Head of caudate nucleus (tissue), 42 donors: ENCODE measurements at places on chromosomes 4 and X.

DNA sequence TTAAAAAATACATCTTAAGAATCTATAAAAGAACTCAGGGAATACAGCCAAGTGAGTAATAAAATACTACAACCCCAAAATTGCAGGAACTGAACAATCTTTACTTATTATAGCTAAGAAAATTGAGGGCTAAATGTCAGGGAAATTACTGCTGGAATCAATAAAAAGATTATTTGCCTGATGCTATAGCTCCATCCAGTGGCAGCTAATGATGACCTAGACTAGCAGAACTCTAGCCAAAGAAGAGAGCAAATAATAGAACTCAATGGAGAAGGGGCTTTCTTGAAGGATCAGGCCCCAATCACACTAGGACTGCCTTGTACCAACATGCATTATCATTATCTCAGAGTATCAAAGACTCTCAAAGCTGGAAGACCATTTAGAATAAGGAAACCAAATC is 85.0 kb upstream of the FAM241A start:
- no peak for DNase-seq

DNA sequence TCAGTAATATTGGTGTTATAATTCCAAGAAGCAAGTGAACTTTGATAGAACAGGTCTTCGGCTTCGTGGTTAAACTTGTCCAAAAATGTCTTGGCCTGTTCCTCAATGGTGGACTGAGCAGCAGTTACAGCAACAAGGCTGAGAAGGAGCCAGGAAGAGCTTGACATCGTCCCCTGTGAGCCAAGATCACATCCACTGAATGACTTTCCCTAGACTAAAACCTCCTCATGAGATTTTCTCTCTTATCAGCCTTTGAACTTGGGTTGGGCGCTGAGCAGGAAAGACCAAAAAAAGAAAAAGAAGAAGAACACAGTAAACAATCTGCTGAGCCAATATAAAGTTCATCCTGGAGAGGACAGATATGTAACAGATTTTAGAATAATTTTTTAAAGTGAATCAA is at the start of gene ACE2:
TSS of gene ACE2 (minus strand) at position 216 of the 400 bp plus-strand sequence. CDS start at position 167, 49 bp downstream.
- no peak for DNase-seq

DNA sequence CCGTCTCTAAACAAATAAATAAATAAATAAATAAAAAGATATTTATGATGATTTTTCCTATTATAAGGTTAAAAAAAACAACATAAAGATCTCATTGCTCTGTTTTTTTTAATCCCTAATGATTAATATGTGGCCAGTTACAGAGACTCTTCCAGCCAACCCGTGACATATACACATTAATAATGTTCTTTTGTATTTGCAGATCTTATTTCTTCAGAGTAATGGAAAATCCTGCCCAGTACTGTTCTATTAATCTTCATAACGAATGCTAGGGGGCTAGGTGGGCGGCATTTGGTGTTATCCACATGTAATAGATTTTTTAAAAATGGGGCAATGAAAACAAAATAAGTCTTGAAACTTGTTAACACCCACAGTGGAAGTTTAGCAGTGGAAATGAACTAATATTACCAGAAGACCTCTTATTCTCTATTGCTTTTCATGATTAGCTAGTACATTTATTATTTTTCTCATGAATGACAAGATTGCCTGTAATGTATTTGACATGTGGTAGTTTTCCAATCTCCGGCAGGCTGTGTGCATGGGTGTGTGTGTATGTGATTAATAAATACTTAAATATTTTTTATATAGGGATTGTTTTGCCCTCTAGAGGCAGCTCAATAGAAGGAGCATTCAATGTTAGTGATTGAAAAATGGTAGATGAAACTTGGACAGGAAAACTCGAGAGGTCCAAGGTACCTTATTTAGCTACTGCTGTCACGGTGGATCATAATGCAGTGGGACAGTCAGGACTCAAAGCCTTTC is 457.4 kb downstream of the IL1RAPL1 start:
- no peak for DNase-seq

GRCh38 chr4:3136454-3136853 is 62.0 kb downstream of the HTT start:
- no peak for DNase-seq

DNA sequence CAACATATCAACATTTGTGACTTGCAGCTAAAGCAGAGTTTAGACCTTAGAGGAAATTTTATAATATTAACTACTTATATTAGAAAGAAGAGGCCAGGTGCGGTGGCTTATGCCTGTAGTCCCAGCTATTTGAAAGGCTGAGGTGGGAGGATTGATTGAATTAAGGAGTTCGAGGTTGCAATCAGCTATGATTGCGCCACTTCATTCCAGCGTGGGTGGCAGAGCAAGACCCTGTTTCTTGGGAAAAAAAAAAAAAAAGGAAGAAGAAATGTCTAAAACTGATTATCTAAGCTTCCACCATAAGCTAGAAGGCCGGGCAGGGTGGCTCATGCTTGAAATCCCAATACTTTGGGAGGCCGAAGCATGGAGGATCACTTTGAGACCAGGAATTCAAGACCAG is 42.0 kb upstream of the USP9X start:
- DNase-seq, result no peak

DNA sequence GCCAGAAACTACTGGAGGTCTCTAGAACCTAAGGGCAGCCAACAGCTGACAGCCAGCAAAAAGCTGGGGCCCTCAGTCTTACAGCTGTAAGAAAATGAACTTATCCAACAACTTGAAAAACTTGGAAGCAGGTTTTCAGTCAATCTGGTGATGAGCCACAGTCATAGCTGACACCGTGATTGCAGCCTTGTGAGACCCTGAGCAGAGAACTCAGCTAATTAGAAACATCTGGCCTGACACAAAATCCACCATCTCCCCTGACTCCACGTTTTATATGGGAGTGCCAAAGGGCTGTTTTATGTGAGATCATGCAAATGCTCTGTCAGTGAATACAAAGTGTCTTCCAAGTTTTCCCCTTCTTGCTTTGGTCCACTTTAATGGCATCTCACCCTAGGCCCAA is 198.8 kb upstream of the DCAF8L1 start:
- no peak for DNase-seq

- peak; percentile 33 for DNase-seq
These were observed 37.5 kb downstream of the BEX3 start for GRCh38 chrX:103413705-103414387.

GRCh38 chrX:134480061-134480460 is 20.1 kb downstream of the HPRT1 start:
- no peak for DNase-seq

DNA sequence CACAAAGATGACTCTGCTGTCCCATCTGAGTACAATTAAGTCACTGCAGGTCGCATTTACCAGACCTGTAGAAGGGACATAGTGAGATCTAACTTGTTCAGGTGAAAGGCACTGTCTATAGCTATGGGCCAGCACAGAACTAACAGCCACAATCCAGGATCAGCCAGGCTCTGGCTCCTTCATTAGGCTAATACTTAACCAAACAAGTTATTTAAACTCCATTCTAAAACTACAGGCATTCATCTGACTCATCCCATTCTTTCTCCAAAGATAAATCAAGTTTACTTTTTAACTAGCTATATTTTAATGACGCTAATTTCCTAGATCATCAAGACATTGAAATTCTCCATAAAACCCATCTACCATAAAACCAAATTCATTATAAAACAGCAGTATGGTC is 62.5 kb downstream of the STX18 start:
- no peak for DNase-seq

DNA sequence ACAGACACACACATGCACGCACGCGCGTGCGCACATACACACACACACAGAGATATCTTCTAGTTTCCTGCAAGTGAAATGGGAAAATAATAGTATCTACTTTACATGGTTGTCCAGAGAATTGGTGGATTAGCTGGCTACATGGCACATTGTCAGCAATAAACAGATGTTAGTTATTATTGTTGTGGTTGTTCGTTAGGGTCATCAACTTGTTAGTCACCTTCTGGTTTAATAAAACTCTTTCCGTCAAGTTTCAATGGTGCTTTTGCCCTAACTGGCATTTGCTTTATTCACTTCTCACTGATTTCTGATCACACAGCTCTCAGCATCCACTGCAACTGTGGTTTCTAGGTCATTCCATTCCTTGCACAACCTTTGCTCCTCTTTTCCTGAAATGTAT is 25.4 kb upstream of the RASL11B start:
- DNase-seq, result no peak

GRCh38 chr4:125317525-125317877 is 2.7 kb downstream of the FAT4 start:
- peak; percentile 70 for DNase-seq

DNA sequence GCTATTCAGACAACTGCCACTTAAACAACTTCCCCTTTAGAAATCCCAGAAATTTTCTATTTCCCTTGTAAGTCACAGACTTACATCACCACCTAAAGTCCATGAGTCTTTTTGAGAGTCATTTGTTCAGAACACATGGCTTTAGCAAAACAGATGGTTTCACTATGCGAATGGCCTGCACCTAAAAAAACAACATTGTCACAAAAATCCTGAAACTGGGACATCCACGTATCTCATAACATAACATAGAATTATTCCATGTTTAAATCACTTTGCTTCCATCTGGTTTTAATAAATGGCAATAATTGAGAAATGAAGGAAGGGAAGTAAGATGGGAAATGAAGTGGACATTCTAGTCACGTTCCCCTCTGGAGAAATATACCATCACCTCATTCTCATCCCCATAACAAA is 155.3 kb upstream of the EDNRA start:
- DNase-seq, result no peak

DNA sequence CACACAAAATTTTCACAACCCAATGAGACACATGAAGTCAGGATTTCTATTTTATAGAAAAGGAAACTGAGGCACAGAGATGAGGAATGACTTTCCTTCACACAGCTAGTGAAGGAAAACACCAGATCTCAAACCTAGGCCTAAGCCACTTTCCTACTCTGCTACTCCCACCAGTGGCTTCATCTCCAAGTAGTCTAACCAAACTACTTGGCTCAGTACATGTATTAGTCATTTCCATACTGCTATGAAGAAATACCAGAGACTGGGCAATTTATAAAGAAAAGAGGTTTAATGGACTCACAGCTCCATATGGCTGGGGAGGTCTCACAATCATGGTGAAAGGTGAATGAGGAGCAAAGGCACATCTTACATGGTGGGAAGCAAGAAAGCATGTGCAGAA is 196.6 kb downstream of the EVC2 start:
- DNase-seq, result no peak

DNA sequence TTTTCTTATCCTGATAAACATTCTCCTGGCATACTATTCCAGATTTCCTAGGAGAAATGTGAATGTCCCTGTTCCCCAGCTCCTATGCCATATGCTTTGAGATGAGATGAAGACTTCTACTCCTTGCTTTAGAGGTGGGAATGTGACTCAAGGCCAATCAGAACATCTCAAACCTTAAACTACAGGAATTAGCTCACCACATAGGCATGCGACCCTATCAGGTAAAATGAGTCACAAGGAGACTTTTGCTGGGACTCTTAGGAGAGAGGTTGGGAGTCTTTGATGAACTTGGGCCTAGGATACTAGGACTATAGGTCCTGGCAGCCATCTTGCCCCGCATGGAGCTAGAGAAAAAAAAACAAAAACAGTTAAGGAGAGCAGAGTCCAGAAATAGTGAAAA is 5.8 kb upstream of the USO1 start:
- no peak for DNase-seq

GRCh38 chr4:24578364-24578763 is 6.0 kb downstream of the DHX15 start:
- no peak for DNase-seq

GRCh38 chrX:69210581-69210980 is 45.3 kb upstream of the PJA1 start:
- no peak for DNase-seq

DNA sequence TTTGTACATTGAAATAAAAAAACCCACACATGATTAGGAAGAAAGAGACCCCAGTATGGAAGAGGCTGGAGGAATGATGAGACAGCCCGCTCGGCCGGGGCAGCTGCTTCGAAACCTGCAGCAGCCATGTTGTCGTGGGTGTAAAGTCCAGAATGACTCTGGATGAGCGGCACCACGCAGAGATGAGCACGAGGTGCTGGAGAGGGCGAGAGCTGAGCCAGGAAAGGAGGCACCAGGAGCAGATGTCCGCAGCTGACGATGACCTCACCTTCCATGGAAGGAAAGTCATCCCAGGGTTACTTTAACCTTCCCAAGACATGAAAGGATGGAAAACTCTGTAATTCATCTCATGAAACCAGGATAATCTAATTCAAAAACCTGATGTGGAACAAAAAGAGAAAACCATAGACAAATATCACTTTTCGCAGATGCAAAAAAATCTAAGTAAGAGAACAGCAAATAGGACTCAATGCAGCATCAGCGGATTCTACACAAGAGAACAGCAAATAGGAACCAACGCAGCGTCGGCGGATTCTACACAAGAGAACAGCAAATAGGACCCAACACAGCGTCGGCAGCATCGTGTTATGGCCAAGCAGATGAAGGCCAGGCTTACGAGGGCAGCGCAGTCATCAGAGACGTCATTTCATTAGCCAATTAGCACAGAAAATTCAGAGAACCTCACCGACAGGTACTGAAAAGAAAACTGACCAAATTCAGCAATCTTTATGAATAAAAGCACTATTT is 25.9 kb upstream of the SPON2 start:
- DNase-seq, result peak; percentile 10

- no peak for DNase-seq
These were observed 75.5 kb downstream of the PABPC4L start for GRCh38 chr4:134126000-134126560.

DNA sequence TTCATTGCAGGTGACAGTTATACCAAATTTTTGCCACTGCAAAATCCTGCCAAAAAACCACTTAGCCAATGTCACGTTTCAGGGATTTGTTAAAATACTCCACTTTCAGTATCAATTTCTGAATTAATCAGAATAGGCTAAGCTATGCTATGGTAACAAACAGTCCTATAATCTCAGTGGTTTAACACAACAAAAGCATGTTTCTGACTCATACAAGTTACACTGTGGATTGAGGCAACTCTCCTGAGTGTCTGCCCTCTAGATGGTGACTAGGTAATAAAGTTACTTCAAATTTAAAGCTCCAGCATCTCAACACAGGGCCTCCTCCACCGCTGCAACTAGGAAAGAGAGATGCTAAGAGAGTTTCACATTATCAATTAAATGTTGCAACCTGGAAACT is 23.0 kb upstream of the RADX start:
- no peak for DNase-seq

- DNase-seq, result no peak
These were observed 323.6 kb downstream of the BCOR start for GRCh38 chrX:39773923-39774773.
